ENCODE measurements at places on chromosomes 13 and 19.

GRCh38 chr13:88651531-88651930 is 980.4 kb downstream of the SLITRK5 start:
- no peak for DNase-seq

- DNase-seq, result no peak
These were observed 520.1 kb upstream of the ARGLU1 start for GRCh38 chr13:107088061-107088460.

DNA sequence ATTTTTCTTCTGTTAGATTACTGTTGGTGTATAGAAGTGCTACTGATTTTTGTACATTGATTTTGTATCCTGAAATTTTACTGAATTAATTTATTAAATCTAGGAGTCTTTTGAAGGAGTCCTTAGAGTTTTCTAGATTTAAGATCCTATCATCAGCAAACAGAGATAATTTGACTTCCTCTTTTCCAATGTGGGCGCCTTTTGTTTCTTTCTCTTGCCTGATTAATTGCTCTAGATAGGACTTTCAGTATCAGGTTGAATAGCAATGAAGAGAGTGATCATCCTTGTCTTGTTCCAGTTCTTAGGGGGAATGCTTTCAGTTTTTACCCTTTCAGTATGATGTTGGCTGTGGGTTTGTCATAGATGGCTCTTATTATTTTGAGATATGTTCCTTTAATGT is 5.6 kb upstream of the CD33 start:
- DNase-seq, result peak; percentile 69

- peak; percentile 88 for DNase-seq
These were observed 24.1 kb upstream of the ASPDH start for GRCh38 chr19:50537769-50538230.

GRCh38 chr13:95075506-95075905 is 225.7 kb downstream of the ABCC4 start:
- no peak for DNase-seq

Data from hematopoietic multipotent progenitor cell treated with erythropoietin and hydrocortisone succinate and interleukin-3 and kit ligand, for 4 days (in vitro differentiated cells).